ENCODE measurements at places on chromosomes 16 and 17. TPM values are rescaled to one million over a fixed set of nuclear protein-coding genes. Genes with fewer than 3 reads are reported as not detected.

GRCh38 chr16:10934325-10935107 is 7.8 kb downstream of the DEXI start:
- no peak for DNase-seq

DNA sequence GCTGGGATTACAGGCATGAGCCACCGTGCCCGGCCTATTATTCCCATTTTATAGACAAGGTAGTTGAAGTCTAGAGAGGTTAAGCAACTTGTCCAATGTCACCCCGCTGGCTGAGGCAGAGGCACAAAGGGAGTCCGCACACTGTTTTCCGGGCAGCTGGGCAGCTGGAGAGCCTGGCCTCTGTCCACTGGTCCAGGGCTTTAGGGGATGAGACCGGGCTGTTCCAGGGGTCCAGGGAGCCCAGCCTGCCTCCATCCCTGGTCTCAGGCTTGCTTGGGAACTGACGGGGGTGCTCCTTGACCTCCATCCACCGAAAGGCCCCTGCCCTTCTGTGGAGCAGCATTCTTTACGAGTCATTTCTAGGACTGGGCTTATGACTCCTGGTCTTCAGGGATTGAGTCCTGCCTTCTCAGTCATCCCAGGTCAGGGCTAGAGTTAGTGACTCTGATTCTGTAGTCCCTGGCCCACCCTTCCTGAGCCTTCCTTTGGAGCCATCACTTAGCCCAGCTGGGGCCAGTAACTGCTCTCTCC is 37.5 kb downstream of the SOCS3 start:
- DNase-seq = no peak

DNA sequence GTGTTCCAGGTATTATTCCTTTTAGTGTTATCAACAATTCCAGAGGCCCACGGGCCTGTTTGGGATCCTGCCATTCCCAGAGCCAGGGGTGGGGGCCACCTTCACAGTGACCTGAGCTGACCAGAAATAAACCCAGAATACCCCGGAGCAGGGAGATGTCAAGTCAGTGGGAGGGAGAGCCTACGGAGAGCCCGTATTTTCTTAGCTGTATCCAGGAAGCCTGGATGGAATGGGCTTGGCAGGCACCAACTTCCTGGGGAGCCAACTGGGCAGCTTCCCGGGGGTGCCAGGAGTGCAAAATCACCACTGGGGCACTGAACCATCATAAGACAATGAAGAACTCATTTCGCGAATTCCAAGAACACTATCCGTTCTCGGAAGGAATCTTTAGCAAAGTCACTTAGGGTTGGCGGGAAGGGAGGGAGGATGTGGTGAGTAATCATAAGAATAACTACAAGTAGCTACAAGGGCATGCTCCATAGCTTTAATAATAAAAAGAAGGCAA is 13.2 kb upstream of the MRTFB start:
- DNase-seq = no peak

DNA sequence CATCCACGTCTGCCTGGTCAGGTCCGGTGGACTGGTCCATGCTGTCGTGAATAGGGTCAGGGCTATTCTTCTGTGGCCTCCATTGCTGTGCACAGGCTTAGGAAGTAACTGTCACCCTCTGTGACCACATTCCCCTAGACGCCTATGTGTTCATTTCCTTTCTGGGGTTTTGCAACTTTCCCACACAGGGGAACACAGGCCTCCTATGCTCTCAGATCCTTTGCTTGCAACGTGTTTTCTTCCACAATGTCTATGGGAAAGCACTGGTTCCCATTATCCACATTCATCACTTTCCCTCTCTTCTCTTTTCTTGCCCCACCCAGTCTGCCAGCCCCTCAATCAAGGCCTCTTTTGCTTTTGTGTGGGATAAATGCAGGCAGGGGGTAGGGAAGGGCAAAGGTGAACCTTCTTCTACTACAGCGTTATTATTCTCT is 43.2 kb upstream of the DNAJA2 start:
- DNase-seq = no peak

The ALOX15B gene
- under 0.01 TPM for total RNA-seq

The BCL6B gene
- 2.0 TPM for total RNA-seq
